Retinal pigment epithelial cell (primary cell): ENCODE measurements at places on chromosomes 16 and 17.

- DNase-seq: no peak
These were observed 56.3 kb downstream of the ABCC1 start for GRCh38 chr16:16005721-16006120.

- no peak for DNase-seq
These were observed 65.6 kb downstream of the SEC14L1 start for GRCh38 chr17:77206158-77206956.

GRCh38 chr16:2079991-2080390, 32.2 kb downstream of the TSC2 start:
- no peak for DNase-seq

GRCh38 chr16:78310990-78311561, 211.6 kb downstream of the WWOX start:
- DNase-seq: no peak

DNA sequence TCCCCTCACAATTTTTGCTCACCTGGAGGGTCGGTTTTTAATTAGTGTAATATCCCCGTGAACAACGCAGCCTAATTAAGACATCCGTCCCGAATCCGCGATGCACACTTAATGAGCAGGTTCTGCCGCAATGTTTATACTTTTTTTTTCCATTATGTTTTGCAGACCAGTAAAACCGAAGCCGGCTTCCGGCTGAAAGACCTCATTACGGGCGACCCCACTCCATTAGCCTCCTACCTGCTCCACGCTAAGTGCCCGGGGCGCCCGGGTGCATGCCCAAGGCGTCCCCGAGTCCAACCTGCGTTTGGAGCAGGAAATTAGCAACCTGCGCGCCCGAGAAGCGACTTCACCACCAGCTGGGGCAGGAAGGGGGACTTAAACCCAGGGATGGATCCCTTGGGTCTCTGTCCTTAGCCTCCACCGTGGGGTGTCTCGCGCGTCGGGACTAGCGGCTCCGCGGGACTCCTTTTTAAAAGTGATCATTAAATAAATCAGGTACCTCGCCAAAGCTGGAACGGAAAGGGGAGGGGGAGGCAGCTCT, 1.7 kb downstream of the RBFOX3 start:
- no peak for DNase-seq

- DNase-seq: no peak
These were observed 14.6 kb downstream of the ADCY7 start for GRCh38 chr16:50280932-50281331.

- DNase-seq: no peak
These were observed 18.6 kb downstream of the RAD51C start for GRCh38 chr17:58710948-58711552.

DNA sequence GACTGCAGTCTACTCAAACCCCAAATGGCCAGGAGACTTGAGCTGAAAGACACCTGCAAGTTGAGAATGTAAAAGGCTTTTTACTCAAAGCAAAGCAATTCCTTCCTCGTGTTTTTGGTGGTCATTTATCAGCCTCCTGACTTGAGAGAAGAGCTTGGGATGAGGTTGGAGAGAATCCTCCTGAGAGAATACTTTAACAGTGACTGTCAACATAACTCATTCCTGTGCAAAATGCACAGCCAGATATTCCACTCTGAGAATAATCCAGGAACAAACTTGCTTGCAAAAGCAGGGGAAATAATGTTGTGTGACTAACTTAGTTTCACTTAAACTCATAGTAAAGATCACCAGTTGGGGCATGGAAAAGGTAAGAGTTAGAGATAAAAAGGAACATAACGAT, 53.4 kb downstream of the SNTB2 start:
- no peak for DNase-seq

GRCh38 chr17:14197586-14197985, 39.1 kb downstream of the CDRT15 start:
- DNase-seq: no peak

DNA sequence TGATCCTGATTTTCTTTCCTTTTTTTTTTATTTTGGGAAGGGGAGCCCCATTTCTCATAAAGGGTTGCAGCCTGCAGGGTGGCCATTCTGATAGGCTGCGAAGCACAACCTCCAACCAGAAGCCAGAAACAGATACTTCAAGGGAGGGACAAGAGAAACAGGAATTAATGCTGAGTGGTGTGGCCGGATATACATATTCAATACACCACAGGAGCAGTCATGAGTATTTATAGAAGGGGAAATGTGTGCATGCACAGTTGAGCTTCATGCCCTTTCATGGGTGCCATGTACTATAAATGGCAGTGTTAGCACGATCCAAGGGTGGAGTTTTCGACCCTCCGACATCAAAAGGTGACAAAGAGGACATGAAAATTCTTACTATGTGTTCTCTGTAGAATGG, 320.8 kb downstream of the CBLN1 start:
- no peak for DNase-seq
